ENCODE measurements at places on chromosomes 2 and 18.

GRCh38 chr2:224098481-224099230, 59.6 kb upstream of the SERPINE2 start:
- no peak for DNase-seq

DNA sequence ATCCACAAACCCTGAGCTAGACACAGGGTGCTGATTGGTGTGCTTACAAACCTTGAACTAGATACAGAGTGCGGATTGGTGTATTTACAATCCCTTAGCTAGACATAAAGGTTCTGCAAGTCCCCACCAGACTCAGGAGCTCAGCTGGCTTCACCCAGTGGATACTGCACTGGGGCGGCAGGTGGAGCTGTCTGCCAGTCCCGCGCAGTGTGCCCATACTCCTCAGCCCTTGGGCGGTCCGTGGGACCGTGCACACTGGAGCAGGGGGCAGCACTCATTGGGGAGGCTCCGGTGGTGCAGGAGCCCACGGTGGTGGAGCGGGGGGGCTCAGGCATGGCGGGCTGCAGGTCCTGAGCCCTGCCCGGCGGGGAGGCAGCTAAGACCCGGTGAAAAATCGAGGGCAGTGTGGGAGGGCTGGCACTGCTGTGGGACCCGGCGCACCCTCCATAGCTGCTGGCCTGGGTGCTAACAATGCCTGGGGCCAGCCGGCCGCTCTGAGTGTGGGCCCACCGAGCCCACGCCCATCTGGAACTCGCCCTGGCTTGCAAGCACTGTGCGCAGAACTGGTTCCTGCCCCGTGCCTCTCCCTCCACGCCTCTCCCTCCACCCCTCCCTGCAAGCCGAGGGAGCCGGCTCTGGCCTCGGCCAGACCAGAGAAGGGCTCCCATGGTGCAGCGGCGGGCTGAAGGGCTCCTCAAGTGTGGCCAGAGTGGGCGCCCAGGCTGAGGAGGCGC, 75.6 kb downstream of the MOB4 start:
- DNase-seq = no peak

DNA sequence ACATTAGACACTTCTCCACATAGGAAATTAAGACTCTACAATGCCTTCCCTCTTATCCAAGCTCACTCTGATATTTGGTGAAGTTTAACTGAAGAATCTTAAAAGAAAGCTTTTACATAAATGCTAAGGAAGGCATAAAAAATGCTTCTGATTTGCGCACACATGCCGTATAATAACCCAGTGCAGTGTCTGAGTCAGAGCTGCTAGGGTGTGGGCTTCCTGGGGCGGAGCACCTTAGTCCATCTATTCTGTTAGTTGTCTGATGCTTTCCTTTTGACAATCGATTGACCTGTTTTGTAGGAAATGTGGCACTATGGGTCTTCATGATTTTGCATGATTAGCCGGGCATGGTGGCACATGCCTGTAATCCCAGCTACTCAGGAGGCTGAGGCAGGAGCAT, 231.5 kb downstream of the AFF3 start:
- no peak for DNase-seq

DNA sequence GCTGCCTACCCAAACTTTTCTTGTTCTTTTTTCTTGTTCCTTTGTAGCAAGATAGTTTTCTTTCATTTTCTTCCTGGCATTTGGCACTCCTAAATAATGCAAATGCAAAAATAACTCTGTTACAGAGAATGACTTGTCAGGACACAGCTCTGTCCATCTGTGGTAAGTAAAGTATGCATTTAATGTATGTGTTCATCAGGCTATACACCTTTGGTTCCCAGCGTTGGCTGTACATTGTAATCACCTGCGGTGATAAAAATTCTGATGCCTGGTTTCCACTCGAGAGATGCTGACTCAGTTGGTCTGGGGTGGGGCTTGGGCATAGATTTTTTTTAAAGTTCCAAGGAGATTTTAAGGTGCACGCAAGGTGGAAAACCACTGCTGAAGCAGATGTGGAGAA, at the start of gene SERPINB13:
SERPINB13 (plus strand) TSS at position 378 of the 400 bp plus-strand sequence. CDS start 1,325 bp downstream, outside the sequence.
- DNase-seq = no peak

DNA sequence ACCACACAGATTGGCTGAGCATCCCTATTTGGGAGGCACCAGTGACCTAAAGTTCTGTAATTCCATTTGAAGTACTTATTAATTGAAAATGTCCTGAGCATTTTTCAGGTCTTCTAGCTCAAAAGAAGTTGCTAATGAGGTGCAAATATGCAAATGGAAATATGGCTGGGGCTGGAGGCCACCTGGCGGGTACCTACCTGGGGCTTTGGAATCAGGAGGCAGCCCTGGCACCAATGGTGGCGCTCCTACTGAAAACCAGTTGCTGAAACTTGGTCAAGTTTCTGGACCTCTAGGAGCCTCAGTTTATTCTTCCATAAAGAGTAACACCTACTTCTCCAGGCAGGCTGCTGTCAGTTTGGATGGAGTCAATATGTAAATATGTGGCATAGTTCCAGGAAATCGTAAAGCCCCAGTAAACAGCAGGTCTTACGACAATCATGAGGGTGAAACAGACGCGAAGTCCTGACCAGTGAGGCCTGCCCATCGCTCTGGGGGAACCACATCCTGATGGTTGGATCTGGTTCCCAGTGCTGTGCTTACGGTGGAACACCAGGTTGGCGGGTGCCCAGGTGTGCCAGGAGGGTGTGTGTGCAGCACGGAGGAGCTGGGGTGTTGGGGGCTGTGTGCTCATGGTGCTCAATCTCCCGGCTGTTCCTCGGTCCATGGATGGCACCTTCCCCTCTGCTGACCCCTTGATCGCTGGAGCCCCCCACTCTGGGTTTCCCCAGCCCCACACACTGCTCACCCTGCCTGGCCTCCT, 186.1 kb downstream of the TWIST2 start:
- DNase-seq = no peak

DNA sequence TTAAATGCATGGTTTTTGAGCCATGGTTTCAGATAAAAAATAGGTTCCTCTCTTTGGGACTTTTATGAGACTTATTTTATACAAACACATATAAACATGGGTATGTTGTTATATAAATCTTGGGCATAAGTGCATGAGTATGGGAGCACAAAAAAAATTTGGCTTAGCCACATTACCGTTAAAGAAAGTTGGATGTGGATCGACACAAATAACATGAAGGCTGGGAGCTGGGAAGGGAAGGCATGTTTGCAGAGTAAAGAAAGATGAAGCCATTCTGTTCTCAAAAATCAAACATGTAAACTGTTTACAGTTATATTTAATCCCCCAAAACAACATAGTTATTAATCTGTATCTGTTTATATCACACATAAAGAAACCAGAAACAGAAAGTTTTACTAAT, 313.8 kb downstream of the NRXN1 start:
- no peak for DNase-seq

Measured in activated T-cell treated with anti-CD3 and anti-CD28 coated beads, Interleukin-2, amount 50 U/mL, for 48 hours (primary cell).